ENCODE measurements at places on chromosomes 12 and 14.

GRCh38 chr12:9258676-9259075 is 50.5 kb upstream of the PZP start:
- no peak for DNase-seq

- DNase-seq: no peak
These were observed 135.9 kb upstream of the NTF3 start for GRCh38 chr12:5295996-5296395.

DNA sequence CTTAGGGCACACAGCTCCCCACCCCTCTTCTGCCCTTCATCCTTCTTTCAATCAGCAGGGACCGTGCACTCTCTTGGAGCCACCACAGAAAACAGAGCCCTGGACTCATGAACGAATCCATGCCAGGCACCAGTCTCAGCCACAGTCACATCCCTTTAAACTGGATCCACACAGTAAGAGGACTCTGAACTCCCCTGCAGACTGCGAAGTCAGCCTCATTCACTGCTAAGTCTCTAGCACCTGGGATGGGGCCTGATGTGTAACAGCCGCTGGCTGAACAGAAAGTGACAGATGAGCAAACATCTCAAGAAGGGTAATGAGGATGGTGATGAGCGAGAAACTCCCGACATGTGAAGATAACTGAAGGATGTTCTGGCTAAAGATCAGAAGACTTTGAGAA is 45.8 kb upstream of the IQSEC3 start:
- no peak for DNase-seq

DNA sequence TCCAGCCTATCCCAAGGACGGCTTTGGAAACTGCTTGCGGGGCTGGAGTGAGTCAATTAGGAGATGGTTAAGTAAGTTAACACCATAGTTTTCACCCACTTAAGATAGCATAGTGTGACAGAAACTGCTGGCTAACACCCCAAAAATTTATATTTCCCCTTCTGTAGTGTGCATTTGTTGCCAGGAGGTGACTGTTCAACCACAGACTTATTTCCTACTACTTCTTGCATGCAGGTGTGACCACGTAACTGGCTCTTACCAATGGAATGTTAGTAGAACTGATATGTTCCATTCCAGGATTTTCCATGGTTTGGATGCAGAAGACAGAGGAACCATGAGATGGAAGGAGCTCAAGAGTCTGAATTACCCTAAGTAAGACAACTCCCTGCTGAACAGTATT is 52.9 kb upstream of the SLC35F4 start:
- DNase-seq: no peak

DNA sequence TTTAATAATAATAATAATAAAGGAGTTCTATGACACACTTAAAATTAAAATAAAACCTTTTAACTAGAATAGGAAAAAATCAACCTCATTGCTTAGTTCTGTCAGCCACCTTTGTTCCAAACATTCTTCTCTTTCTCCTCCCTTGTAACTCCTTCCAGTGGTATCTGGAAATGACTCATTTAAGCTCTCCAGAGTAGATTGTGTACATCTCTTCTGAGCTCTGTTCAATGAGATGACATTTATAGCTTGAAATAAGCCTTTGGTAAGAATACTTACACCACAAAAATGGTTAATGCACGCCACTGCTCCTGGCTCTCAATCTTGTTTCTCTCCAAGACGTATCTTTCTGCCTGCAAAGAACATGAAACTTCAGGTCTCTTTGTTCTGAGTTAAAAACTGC is 70.3 kb downstream of the STAB2 start:
- DNase-seq: no peak

GRCh38 chr12:60052483-60052882 is 456.7 kb downstream of the SLC16A7 start:
- no peak for DNase-seq

DNA sequence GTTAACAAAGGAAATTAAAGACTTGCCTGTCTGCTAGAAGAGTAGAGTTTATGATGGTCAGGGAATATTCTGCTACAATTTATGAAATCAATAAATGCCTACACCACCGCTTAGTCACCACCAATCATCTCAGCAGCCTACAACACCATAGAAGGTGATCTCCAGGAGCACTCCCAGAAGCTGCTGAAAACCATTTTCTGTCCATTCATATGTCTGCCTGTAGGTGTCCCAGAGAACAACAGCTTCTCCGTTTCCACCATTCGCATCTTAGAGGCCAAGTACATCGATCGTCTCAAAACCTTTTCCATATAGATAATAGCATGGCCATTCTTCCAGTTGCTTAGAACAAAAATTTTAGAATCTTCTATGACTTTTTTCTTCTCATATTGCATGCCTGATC is 303.4 kb downstream of the KCNC2 start:
- DNase-seq: no peak

GRCh38 chr12:122306407-122306806 is 40.1 kb upstream of the VPS33A start:
- DNase-seq: no peak

- DNase-seq: no peak
These were observed 199.0 kb downstream of the RAD51B start for GRCh38 chr14:68018598-68018997.

DNA sequence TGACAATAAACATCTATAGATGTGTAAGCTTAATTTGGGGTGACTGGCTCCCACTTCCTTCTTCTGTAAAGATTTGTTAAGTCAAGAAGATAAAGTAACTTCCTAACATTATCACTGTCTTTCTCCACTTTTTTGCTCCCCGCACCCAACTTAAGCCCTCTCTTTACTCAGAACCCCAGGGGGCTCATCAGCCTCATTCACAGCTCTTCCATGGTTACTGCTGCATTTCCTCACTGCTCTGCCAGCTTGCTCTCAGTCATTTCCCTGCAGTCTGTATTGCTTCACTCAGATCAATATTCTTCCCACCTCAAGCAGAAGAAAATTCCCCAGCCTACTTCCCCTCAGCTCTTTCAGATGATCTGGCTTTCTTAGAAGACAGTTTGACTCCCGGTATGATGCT is 102.0 kb downstream of the PIK3C2G start:
- DNase-seq: no peak

DNA sequence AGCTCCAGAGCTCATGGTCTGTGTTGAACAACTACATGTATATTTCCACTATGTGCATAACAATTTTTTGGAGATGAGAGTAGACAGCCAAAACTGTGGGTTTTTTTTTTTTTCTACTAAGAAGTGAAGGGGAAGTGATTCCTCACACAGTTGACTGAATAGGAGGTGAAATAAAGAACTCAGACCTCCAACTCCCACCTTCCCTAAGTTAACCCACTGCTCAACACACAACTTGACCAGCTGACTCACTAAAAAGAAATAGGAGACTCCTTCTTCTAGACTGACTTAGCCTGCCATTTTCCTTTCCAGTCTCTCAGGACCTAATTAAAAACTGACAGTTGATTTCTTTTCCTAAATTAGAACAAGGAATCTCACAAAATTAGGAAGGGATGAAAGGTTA is 1.7 kb downstream of the M6PR start:
- DNase-seq: no peak

DNA sequence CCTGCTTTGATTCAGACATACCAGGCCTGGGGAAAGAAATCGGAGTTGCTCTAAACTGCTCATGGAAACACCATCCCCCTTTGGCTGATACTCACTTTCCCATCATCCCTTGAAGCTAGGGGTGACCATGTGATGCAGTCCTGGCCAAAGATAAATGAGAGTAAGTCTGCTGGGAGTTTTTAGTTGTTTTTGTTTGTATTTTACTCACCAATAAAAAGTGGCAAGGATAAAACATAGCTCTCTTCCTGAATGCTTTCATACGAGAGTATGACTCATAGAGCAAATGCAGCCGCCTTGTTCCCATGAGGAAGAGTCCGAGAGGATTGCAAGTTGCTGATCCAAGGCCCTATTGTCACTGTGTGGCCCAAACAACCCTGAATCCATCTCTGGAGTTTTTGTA is 126.4 kb upstream of the TMEM132C start:
- DNase-seq: no peak

DNA sequence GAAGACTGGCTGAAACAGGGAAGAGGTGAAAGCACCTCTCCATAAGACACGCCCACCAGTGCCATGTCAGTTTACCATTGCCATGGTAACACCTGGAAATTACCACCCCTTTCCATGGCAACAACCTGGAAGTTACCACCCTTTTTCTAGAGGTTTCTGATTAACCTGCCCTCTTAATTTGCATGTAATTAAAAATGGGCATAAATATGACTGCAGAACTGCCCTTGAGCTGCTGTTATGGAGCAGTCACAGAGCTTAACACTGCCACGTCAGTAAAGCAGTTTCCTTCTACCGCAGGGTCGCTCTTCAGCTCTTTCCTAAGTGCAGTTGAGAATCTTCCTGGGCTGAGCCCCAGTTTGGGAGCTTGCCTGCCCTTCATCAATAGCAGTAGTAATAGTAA is 55.2 kb downstream of the RASSF3 start:
- peak; percentile 89 for DNase-seq

DNA sequence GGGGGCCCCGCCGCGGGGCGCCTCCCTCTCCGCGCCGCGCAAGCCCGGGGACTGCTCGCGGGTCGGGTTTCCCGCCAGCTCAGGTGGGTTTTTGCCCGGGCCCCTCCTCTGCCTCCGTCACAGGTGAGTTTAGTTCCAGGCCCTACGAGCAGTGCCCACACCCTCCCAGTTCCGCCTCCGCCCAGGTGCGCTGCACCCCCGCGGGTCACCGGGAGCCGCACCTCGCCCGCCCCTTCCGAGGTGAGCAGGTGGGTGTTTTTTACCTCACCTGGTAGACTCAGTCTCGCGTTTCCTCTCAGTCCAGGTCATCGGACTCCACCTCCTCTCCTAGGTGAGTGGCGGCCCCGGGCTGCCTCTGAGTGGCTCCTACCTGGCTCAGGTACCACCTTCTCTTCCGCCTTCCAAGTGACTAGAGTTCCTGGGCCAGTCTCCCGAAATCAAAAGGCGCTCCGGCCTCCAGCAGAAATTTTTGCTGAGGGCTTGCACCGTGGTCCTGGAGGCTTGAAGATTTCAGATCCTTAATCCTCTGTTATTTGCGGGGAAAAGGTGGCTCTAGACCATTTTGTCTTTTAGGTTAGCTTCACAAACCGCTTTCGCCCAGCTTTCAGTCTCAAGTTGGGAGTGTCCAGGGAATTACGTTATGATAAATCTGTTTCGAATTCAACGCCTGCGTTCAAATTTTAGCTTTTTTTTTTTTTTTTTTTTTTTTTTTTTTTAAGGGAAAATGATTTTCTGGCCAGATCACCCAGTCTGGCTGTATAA is at the start of gene TMEM30B:
Gene TMEM30B (minus strand): TSS at position 153 of the 762 bp plus-strand sequence. CDS start 191 bp downstream, outside the sequence.
- DNase-seq: peak; percentile 57

GRCh38 chr12:65182012-65182739 is 12.8 kb downstream of the LEMD3 start:
- no peak for DNase-seq

GRCh38 chr12:63313139-63313538 is 162.1 kb upstream of the AVPR1A start:
- DNase-seq: no peak

DNA sequence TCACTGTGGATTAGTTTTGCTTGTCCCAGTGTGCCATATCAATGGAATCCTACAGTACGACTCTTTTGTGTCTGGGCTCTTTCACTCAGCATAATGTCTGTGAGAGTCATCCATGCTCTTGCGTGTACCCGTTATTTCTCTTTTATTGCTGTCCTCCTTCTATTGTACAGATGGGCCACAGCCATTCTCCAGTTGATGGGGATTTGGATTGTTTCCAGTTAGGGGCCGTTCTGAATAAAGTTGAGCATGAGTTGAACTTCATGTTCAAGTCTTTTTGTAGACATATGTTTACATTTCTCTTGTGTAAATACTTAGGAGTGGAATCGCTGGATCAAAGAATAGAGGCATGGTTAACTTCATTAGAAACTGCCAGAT is 38.3 kb downstream of the MYO1H start:
- DNase-seq: no peak

DNA sequence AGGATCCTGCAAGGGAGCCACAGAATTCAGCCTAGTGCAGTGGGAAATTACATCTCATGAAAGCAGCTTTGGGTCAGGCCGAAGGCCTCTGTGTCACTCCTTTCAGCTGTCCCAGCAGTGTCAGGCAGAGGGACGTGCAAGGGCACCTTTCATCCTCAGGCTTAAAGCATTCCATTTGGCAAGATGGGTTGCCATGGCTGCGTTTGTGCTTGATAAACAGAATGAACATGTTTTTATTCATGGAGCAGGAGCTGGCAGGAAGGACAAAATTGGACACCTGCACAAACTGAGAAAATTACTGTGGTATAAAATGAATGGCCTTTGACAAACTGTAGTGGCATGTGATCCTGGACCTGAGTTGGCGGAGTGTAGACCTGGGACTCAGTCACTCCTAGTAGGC is 29.4 kb downstream of the ACAD10 start:
- no peak for DNase-seq

GRCh38 chr14:103528587-103529382 is at the start of gene TRMT61A:
TSS of gene TRMT61A (plus strand) at chr14:103529196. CDS start at chr14:103529979, 783 bp downstream.
- DNase-seq: peak; percentile 85

DNA sequence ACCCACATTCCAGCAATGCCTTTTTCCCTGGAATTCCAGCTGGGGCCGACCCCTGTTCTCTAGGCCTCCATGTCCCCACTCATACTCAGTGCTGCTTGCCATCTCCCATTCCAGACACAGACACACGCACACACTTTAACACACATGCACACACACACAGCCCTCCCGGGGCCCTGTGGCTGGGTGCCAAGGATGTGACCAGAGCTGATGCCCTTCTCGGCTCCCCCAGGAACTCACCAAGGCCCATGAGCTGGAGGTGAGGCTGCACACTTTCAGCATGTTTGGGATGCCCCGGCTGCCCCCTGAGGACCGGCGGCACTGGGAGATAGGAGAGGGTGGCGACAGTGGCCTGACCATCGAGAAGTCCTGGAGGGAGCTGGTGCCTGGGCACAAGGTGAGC is 4.3 kb downstream of the PLEKHG6 start:
- no peak for DNase-seq

GRCh38 chr12:94793191-94793595 is 142.8 kb upstream of the TMCC3 start:
- no peak for DNase-seq

DNA sequence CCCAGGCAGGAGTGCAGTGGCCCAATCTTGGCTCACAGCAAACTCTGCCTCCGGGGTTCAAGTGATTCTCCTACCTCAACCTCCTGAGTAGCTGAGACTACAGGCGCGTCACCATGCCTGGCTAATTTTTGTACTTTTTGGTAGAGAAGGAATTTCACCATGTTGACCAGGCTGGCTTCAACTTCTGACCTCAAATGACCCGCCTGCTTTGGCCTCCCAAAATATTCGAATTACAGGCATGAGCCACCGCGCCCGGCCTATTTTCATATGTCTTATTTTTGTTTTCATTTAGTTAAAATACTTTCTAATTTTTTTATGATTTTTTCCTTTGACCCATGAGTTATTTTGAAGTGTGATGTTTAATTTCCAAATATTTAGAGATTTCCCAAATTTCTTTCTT is 143.6 kb upstream of the VRK1 start:
- DNase-seq: no peak

- DNase-seq: no peak
These were observed 91.9 kb upstream of the DHRS4 start for GRCh38 chr14:23861666-23862065.

GRCh38 chr12:78795934-78796445 is 68.6 kb upstream of the SYT1 start:
- DNase-seq: no peak

GRCh38 chr12:49809381-49809905 is 18.8 kb downstream of the NCKAP5L start:
- no peak for DNase-seq

Data from CD4-positive, alpha-beta T cell treated with Interleukin-10 for 1 hour (primary cell).